WTC11 (cell line): ENCODE measurements at places on chromosomes 11 and 22.

DNA sequence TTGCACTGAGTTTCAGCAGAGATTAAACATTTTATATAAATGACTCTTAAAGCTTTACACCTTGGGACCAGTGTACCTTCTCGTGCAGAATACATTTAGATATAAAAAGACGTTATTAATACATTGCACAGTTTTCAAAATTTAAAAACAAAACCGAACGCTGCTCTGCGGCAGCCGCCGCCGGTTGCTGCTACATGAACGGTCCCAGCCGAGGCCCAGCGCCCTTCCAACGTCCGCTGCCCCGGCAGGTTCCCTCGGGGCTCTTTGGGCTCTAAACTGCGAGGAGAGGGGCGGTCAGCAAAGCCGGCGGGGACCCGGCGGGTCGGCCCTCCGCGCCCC is 2.0 kb downstream of the CDKN1C start:
- H3K4me3 ChIP-seq, result peak overlapping the region; percentile 58
- peaks cover 26% of the 10 kb centered on the region for H3K4me1 ChIP-seq
- peaks cover 83% of the 10 kb centered on the region for H3K27me3 ChIP-seq
- H3K27ac ChIP-seq, result no peak overlapping the region
- H3K36me3 ChIP-seq, result 0 out of 2 replicates have a peak, but pooled peaks cover 4% of the 10 kb centered on the region
- no peak for DNase-seq

DNA sequence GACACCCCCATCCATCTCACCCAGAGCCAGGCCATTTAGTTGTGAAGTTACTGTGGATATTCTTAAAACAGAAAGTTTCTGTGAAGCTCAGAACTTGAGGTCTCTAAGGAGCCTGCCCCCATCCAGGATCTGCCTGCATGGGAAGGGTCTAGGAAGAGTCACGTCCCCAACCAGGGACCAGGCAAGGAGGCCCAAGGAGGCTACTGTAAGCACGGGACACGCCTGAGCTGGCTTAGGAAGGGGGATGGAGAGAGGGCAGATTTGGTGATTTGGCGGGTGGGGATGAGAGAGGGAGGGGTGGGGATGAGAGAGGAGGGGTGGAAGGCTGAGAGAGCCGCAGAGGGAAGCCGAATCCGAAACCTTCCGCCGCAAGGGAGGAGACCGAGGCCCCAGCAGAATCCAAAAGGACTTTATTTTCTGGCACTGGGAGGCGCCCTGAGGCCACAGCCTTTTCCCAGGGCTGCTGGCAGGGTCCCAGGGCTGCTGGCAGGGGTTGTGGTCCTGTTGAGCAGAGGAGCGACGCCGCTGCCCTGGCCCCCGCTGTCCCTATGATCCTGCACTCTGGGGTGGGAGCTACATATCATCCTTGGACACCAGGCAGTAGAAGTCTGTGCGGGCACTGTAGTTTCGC is 9.4 kb downstream of the SIGIRR start:
- H3K4me3 ChIP-seq, result peak overlapping the region; percentile 48
- H3K36me3 ChIP-seq, result no peaks in the 10 kb centered on the region
- peak; percentile 30 for DNase-seq

DNA sequence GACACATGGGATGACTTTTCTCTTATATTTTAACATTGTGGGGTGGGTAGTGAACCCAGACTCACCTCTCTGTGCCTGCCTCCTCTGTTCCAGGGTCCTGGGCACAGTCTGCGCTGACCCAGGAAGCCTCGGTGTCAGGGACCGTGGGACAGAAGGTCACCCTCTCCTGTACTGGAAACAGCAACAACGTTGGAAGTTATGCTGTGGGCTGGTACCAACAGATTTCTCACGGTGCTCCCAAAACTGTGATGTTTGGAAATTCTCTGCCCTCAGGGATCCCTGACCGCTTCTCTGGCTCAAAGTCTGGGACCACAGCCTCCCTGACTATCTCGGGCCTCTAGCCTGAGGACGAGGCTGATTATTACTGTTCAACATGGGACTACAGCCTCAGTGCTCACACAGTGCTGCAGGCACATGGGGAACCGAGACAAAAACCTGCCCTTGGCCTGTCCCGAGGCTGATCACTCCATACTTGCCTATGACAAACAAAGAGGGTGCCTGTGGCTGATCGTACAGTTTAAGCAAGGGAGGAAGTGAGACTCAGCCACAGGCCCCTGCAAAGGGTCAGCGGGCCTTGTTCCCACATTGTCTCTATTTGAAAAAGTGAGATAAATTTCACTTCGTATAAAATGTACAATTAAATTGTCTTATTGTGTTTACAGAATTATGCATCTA is 43.7 kb upstream of the TOP3B start:
- H3K27me3 ChIP-seq, result peaks cover 96% of the 10 kb centered on the region
- no peak overlapping the region for H3K27ac ChIP-seq
- H3K4me3 ChIP-seq, result no peak overlapping the region
- no peak for DNase-seq

DNA sequence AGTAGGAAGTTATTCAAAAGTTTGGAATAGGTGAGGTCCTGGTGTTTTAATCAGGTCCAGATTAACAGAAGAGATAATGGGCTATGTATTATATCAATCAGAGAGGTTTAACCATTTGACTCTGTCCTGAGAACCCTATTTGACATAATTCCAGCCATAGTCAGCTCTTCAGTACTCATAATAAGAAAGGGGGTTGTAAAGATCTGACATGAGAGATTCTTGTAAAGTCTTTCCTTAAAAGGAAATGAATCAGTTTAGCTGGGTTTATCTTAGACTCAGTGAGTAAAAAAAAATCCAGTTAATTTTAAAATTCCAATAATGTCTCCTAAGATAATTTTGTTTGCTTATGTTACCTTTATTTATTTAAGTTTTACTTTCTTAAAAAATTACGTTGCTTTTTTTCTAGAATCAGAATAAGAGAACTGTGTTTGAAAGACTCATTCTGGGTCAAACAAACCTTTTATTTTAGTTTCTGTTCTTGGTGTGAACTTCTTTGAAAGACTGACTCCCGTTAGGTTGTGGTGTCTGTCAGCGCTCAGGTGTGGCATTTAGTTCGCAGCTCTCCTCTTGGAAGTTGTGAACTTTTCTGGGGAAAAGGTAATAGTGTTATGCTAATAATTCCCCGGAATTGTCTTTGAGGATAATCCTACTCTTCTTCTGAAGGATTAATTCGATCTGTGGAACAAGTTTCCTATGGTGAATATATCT is 20.5 kb downstream of the NUCB2 start:
- H3K36me3 ChIP-seq, result no peaks in the 10 kb centered on the region
- H3K4me1 ChIP-seq, result no peaks in the 10 kb centered on the region
- no peak overlapping the region for H3K27ac ChIP-seq
- DNase-seq, result no peak

GRCh38 chr11:116972691-116973090 is 125.5 kb downstream of the SIK3 start:
- peaks cover 42% of the 10 kb centered on the region for H3K4me1 ChIP-seq
- DNase-seq, result no peak
- no peaks in the 10 kb centered on the region for H3K36me3 ChIP-seq
- peak overlapping the region; percentile 26 for H3K27ac ChIP-seq

- no peaks in the 10 kb centered on the region for H3K27me3 ChIP-seq
- peaks cover 17% of the 10 kb centered on the region for H3K4me1 ChIP-seq
- no peak overlapping the region for H3K27ac ChIP-seq
- DNase-seq, result no peak
- H3K36me3 ChIP-seq, result no peaks in the 10 kb centered on the region
- no peak overlapping the region for H3K4me3 ChIP-seq
These were observed 8.6 kb downstream of the TBCEL start for GRCh38 chr11:121032546-121032945.
